ENCODE measurements at places on chromosomes 2 and 18.

GRCh38 chr2:238910751-238911351 lies 63.0 kb downstream of the TWIST2 start:
- DNase-seq: no peak

GRCh38 chr2:18441583-18441982 lies 118.9 kb downstream of the RDH14 start:
- no peak for DNase-seq

- DNase-seq: no peak
Measured at GRCh38 chr18:22827741-22828140, 105.4 kb upstream of the RBBP8 start.

GRCh38 chr18:75364512-75365253 lies 62.8 kb downstream of the SMIM21 start:
- DNase-seq: no peak

DNA sequence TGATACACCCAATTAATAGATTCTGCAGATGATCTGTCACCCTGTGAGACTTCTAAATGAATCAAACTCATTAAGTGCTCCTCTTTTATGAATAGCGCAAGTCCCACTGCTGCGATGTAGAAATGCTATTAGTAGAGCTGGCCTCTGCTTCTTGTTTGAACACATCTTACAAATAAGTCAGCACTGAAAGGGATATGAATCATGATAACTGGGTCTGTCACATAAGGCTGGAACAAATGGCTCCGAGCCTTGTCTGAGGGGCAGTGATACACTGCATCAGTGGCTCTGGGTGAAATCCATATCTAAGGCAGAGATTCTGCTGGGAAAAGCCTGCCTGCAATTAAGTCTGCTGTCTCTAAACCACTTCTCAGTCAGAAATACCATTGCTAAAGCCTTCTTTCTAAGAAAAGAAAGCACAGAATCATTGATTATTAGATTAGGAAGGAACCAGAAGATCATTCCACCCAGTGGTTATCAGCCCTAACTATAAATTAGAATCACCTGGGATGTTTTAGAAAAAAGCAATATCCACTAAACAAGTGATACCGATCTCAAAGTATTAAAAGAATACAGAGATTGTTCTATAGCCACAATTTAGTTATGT lies 75.2 kb downstream of the SLC5A7 start:
- DNase-seq: no peak

- peak; percentile 8 for DNase-seq
Measured at GRCh38 chr2:221571025-221571550, 1.0 kb downstream of the EPHA4 start.

DNA sequence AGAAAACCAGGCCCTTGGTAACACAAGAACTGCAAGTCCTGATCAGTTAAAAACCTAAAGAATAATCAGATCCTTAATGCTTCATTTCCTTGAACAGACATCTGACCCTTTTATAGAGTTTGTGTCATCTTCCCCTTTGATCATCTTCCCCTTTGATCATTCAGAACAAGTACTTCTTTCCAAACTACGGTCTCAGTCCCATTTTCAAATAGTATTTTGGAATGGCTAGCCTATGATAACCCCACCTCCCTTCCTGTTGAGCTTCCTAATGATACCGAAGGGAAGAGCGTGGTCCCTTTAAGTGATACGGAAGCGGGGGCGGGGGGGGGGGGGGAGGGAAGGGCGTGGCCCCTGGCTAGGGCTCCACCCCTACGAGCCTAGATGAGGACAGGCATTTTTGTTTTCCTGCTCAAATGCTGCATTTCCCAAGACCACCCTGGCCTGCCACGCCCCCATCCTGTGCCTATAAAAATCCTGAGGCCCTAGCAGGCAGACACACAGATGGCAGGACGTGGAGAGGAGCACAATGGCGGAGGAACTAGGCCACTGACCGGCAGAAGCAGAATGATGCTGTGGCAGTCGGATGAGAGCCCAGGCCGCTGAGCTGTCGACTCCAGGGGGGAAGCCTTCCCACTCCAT lies 24.1 kb upstream of the CHRNA1 start:
- DNase-seq: no peak

DNA sequence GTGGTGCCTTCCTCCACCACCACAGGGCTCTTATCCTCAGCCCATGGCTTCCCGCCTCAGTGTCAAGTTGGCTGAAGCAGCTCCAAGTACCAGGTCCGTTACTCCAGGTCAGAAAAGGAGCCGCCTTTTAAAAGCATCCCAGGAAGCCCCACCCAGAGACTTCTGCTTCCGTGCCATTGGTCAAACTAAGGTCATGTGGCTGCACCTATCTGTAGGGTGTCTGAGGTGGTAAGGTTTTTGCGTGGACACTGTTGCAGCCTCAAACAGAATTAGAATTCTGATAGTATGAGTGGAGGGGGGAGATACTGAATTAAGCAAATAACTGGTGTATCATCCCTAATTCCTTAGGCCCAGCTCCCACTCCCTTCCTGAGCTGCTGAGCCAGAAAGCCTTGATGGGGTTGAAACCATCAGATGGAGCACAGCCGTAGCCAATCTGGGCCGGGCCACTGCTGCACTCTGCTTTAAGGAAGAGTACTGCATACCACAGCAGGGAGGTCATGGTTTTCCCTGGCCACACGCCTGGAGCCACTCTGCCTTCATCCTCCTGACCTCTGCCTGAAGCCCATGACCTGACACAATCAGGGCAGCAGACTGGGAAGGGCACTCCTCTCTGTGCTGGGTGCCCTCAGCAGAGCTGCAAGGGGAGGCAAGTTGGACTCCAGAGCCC lies 8.4 kb downstream of the TMEM247 start:
- DNase-seq: no peak

- DNase-seq: no peak
Measured at GRCh38 chr2:237889811-237890210, 30.4 kb downstream of the RAMP1 start.

DNA sequence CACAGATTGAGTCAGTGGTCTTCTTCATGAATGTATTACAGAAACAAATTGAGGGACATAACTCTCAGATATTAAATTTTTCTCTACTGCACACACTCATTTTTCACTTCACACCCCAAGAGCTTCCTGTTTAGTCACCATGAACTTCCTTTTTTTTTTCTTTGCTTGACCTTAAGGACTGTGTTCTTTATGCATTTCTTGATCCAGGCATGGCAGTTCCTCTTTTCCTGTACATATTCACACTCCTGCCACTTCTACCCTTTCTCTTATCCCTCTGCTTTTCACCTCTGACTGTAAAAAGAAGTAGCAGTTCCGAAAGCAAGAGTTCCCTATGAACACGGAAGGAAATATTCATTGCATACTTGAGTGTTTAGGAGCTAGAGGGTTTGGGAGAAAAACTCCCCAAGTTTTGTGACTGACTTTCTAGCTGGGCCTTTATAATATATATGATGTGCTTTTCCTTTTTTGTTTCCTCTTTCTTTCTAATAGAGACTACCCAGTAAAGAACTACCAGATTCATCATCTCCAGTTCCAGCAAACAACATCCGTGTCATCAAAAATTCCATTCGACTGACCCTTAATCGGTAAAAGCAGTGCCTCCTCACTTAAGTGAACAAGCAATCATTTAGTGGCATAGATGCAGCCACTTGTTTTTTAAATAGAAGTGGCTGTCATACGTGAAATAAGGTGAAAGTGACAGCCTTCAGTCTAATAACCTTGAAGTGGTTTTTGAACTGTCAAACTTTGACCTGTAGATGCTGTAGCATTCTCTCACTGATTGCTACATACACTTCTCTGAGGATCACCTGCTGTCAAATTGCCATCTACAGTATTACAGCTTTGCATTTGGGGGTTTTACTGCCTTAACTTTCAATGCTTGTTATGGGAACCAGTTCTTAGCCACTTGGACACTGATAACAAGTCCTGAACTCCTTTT lies 40.8 kb downstream of the PAPOLG start:
- DNase-seq: no peak

DNA sequence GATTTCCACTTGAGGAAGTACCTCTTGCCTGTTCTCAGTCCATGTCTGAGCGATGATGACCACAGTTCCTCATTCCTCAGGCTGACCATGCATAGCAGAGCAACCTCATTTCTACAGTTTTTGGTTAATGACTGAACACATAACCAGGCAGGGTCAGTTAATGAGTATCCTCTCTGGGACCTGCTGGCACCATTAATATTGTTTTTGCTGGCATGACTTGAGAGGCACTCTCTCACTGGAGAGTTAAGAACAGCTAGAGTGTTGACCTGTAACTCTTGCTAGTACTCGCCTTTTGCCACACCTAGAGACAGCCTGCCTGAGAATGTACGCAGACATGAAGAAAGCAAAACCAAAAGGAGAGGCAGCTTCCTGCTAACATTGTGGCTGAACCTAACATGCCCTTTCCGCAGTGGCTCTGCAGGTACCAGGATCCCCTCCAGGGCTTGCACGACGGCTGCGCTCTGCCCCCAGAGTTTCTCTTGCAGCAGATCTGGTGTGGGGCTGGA lies 23.9 kb downstream of the PECR start:
- no peak for DNase-seq

GRCh38 chr2:624551-625347 lies 52.5 kb downstream of the TMEM18 start:
- peak; percentile 53 for DNase-seq

DNA sequence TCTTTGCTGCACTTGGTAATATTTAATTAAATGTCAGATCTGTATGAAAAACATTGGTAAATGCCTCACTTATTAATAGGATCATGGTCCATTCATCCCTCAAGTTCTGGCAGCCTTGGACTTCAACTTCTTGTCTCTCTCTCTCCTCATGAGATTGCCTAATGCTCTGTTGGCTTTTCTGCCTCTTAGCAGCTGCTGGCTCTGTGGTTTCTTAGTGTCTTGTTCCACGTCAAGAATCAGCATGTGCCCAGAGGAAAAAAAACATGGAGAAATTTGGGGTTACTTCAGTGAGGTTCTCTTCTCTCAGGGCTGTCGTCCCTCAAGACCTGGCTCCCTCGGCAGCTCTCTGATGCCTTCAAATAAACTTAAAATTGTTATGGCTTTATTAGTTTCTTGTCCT lies 75.4 kb downstream of the TAF4B start:
- no peak for DNase-seq

GRCh38 chr2:62641410-62641843 lies 64.1 kb upstream of the EHBP1 start:
- no peak for DNase-seq

GRCh38 chr2:237244976-237245646 lies 159.4 kb downstream of the COPS8 start:
- no peak for DNase-seq

DNA sequence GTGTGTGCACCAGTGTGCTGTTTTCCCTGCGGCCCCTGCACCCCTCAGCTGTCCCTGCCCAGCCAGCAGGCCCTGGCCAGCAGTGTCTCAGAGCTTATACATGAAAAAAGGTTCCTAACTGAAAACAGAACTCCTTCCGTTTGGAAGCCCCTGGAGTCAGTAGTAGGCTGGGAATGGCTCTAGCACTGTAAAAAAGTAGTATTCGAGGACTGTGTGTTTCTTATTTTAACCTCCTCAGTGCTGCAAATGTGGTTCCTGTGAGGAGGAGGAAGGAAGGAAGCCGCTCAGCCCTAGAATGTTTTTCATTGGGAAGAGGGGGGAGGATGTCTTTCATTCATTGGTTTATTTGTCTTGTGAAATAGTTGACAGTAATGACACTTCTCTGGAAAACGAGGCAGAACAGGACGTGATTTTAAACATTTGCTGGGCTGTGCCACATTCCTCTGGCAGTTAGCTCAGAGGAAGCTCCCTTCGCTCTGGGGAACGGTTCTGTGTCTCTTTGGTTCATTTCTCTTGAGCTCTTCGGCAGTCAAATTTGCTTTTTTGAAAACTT lies 103.5 kb downstream of the SPTBN1 start:
- no peak for DNase-seq

GRCh38 chr18:62357079-62357719 lies 32.1 kb downstream of the TNFRSF11A start:
- DNase-seq: no peak

DNA sequence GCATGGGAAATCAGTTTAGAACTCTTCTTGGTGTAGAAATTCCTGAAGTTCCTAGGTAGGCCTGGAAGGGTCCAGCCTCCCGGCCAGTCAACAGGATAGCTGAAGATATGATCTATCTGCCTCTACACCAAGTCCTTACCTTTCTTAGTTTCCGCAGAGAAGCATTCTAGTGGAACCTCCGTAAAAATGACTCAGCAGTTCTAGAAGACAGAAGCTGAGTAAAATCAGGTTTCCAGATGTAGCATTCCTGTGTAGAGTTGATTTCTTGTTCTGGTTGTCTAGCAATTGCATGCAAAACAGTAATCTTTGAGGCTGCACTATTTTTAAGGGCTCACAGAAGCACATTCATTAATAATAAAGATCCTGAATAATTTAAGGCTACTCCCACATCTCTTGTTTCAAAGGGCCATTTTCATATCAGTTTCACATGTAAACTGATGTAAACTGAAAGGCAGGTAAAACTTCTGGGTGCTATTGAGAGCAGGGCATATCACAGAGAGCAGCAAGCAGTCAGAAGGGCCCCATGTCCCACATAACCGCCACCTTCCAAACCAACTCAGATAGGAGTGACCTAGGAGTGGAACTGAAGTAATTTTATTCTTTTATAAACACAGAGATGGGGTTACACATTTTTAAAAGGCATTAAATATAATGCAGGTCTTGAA lies 3.2 kb upstream of the DYTN start:
- DNase-seq: no peak

DNA sequence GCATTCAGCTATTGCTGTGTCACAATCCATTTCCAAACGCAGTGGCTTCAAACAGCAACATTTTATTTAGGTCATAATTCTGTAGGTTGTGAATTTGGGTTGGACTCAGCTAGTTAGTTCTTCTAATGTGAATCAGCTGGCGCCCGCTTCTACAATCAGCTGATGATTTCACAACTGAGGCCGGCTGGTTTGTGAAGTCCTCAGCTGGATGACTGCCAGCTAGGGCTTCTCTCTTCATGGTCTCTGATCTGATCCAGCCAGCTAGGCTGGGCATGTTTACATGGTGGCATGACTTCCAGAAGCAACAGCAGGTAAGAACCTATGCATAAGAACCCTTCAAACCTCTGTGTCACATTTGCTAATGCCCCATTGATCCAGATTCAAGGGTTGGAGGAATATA lies 172.0 kb downstream of the SLC4A10 start:
- no peak for DNase-seq

- peak; percentile 88 for DNase-seq
Measured at GRCh38 chr2:70964596-70965386, 13.6 kb upstream of the ANKRD53 start.

GRCh38 chr2:147008481-147008880 lies 836.3 kb upstream of the ACVR2A start:
- DNase-seq: no peak

- no peak for DNase-seq
Measured at GRCh38 chr2:36967236-36967876, 1.0 kb upstream of the STRN start.

GRCh38 chr2:46144133-46144800 lies 152.9 kb upstream of the EPAS1 start:
- no peak for DNase-seq

GRCh38 chr18:58604311-58604710 lies 24.6 kb downstream of the ALPK2 start:
- DNase-seq: no peak

GRCh38 chr2:63058144-63058920 lies 7.7 kb downstream of the OTX1 start:
- DNase-seq: peak; percentile 24

DNA sequence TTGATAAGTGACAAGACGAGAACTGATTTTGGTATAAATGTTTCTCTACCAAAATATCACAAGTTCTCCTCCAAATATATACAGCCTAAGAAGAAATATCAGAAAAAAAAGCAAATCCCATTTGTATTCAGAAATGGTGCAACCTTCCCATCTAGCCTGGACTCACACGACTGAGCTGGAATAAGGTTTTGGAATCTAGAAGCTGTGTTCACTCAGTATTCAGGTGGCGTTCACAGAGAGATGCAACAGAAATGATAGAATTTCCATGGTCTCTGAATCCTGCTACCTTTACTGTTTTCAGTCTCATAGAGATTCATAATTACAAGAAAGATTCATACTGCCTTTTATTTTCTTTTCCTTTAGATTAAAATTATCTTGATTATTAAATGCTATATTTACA lies 347.2 kb upstream of the TRIB2 start:
- DNase-seq: no peak

Measured in WERI-Rb-1 (cell line).